Activated CD8-positive, alpha-beta memory T cell treated with anti-CD3 and anti-CD28 coated beads for 4 hours (primary cell): ENCODE measurements at places on chromosomes 3 and 15.

DNA sequence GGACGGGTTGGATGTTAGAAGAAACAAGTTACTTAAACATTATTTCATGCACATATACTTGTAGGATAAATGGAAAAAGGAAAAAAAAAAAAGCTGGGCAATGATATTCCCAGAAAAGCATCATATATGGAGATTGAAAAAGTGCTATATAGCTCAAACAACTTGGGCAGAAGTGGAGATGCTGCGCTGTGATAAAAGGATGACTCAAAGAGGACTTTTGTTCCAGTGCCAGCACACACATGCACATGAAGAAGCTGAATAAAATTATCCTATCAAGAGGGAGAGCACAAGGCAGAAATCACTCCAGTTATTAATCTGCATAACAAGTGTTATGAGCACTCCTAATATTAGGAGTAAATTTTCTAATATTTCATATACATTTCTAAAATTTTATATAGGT, 30.9 kb downstream of the FRMD4B start:
- DNase-seq: no peak

DNA sequence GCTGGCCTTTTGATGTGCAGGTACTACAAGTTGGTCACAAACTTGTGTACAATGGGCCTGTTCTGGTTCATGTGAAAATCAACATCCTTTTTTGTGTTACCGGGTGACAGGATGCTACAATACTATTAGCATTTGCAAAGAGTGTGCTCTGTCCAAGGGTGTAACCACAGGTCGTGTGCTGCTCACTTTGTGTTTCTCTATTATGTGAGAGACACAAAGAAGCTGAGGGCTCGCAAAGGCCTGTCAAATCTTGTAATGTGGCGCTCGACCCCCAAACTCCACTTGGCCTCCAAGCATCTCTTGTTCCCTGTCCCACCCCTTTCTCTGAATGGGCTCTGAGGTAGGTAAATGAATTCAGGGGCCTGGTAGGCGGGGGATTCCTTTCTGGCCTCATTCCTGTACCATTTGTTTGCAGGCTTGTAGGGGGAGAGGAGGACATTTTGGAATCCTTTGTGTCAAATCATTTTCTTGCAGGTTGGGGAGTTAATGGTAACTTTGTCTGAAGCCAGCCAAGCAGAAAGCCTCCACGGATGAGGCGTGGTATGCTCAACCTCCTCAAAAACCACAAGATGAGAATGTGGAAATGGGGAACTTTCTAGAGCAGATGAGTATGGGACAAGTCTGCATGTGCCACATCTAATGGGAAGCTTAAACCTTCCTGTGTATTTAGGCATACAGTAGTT, 109.1 kb downstream of the OPA1 start:
- no peak for DNase-seq

GRCh38 chr3:177596816-177597271, 399.6 kb upstream of the TBL1XR1 start:
- DNase-seq: no peak

- DNase-seq: no peak
Measured at GRCh38 chr3:52181543-52181942, 16.4 kb upstream of the ALAS1 start.
